ENCODE measurements at places on chromosomes 6 and 20.

- no peak for DNase-seq
Observed at GRCh38 chr6:110859335-110859792, 15.2 kb upstream of the AMD1 start.

DNA sequence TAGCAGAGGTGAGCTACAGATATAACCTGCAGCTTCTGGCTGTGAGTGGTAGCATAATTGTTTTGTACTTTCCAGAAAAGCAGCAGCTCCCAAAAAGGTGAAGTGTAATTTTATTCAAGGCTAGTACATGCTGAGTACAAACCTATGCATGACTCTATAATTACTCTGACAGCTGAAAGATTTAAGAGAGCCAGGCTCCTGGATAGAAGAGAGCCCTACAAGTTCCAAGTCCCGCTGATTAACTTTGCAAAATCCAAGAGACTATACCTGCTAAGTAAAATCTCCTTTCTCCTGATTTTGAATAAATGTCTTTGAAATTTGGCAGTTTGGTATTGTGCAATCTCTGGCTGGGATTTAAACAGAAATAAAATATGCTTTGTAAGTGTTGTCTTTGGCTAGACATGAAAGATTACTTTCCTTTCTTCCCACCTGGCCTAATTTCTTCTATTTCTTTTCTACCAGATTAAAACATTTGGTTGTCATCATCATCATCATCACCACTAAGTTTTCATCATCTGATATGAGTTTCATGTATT, 79.5 kb downstream of the CTNNBL1 start:
- DNase-seq = peak; percentile 9

DNA sequence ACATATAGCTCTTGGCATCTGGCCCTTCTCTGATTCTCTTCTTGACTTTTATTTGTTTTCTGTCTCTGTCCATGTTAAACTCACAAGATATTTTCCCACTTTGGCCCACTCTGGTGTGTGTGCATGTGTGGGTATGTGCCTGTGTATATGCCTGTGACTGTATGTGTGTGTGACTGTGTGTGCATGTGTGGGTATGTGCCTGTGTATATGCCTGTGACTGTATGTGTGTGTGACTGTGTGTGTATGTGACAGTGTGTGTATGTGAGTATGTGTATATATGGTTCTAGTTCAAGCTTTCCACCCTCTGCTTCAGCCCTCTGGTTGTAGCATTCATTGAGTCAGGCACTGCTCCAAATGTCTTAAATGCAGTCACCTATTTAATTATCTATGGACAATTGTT, 88.6 kb upstream of the GGTLC1 start:
- no peak for DNase-seq

DNA sequence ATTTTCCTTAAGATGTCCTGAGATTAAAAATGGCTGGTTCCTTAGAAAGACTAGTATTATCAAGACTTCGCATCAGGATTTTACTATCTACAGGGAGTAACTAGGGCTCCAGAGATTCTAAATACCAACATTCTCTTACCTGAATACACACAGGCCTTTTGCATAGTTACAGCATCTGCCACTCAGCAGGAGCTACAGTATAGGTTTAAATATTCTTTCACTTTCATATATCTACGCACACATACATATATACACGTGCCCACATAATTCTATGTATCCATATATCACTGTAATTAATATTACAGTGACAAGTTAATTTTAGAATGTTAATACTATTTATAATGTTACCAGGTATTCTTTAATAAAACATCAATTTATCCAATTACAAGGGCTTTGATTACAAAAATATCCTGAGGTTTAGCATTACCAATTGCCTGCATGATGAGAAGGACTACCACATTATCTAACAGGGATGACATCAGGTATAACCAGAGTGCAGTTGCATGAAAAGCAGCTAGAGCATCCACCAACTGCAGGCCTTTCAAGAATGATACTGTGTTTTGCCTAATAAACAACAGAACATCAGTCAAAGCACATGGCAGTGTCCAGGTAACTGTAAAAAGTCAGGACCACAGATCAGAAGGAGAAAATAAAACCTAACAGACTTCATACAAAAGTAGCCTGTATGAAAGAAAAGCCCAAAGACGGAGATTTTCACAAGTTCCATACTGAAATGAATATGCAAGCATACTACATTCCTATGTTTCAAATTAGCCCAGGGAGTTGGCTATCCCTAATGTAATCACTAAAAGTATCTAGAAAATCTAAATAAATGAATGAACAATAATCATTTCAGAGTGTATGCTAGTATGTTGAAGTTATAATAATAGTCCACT, 268.7 kb downstream of the PTPRK start:
- DNase-seq = no peak

GRCh38 chr20:33415948-33416347, 14.6 kb upstream of the CDK5RAP1 start:
- peak; percentile 34 for DNase-seq

DNA sequence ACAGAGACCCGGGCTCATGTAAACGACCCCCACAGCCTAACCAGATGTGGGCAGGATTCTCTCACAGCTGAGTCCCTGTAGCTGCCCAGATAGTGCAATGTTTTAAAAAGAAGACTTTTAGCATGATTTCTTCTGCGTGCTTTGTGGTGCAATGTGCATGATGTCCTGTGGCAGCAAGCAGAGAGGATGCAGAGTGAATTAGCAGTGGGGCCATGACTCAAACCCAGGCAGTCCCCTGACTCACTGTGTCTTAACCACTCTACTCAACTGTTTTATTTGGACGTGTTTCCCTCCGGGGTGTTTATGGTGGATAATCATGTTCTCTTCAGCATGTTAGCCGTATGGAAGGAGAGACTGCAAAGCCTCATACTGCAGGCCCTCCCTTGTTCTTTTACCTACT, 247.9 kb downstream of the SLC24A3 start:
- peak; percentile 0 for DNase-seq

DNA sequence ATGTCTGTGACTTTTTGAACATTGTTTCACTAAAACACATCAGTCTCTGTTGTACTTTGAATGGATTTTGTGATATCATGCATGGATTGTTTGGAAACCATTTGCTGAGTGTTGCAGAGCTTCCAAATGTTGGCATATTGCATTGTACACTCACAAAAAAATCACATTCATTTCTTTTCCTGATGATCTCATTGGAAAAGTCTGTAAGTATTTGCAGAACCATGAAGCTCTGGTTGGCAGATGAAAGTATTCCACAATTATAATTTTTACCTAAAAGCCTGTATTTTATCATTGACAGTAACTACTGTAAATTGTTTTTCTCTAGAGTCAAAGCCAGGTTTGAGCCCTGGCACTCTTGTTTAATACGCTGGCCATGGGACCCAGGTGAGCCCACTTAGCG, 42.1 kb downstream of the VAPB start:
- DNase-seq = no peak

DNA sequence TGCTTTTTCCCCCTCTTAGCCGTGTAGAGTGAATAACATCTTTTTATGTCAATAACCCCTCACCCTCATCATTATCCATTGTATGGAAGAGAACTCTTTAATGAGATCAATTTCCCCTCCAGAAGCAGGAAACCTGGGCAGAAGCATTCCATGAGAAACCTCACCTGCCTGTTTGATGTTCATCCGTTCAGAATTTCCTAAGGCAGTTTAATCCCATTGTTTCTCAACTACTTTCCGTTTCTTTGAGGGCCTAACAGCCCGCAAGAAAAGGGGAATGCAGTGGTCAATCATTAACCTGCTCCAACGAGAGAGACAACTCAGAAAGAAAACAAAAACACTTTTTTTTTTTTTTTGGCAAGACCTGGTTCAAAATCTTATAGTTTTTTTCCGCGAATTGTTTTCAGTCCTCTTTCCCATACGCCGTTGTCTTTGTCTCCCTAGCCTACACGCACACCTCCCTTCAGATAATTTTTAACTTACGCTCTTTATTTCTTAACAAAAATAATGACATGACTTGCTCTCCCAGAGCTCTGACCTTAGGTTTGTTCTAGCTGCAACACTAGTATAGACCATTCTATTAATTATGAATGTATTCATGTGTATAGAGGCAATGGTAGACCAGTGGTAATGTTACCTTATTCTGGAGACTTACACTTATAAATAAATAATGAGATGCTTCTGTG, 25.6 kb upstream of the ID4 start:
- no peak for DNase-seq

DNA sequence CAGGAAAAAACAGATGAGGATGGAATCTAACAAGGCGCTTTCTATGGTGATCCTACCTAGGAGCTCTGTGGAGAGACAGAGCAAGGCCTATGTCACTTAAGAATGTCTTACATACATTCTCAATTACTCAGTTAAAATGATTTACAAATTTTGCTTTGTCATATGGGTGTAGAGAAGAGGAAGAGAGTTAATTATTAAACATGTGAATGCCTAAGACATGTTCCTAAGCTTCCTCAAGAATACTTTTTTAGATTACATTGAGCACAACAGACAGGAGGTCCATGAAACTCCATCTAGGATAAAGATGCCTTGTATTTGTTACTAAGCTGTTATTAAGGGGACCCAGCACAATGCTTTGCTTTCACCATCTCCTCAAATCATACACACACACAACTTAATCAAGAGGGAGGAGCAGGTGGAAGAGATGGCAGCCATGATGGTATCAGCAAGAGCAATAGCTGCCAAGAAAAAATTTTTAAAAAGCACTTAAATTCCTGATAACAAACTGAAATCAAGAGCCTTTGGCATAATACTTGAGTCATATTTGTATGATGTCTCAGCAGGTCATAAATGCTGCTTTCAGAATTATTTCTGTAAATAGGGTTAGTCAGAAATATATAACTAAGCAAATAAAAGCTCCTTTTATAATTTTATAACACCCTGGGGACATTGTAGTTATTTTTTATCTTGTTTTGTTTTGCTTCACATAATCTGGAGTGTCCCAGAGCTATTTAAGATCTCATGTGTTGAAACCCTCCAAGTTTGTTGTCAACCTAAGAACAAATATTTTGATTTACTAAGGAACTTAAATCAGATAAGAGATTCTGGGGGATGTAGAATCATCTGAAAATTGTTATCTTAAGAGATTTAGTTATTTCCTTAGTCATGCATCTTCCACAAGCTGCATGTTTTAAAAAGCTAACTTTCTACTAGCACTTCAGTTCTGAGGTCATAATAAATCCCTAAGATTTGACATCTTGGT, 70.0 kb upstream of the CD2AP start:
- peak; percentile 39 for DNase-seq

- DNase-seq = no peak
Observed at GRCh38 chr20:9180481-9181257, 111.8 kb downstream of the PLCB4 start.
